HuH-7.5 (cell line): ENCODE measurements at places on chromosomes 1 and 21.

DNA sequence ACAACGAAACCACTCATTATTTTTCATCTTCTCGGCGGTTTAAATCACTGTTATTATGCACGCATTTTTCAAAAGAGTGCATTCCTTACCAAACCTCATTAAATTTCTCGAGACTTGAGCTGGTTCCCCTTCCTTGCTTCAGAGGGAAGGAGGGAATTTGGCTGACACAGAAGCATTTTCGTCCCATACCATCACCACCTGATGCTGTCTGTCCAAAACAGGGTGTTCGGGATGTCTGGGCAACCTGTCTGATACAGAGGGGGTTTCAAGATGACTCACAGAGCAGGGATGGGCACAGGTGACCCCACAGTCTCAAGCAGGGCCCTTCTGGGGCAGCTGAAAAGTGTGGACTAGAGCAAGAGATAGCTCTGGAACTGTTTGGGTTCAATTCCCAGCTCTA, 12.3 kb upstream of the RCC2 start:
- DNase-seq, result no peak

- no peak for DNase-seq
Observed at GRCh38 chr1:162838863-162839262, 22.1 kb downstream of the CCDC190 start.

- no peak for DNase-seq
Observed at GRCh38 chr1:244427647-244428046, 24.1 kb downstream of the ADSS2 start.

- no peak for DNase-seq
Observed at GRCh38 chr1:2085080-2085479, 34.9 kb downstream of the PRKCZ start.

GRCh38 chr1:72846476-72847278, 564.3 kb upstream of the NEGR1 start:
- DNase-seq, result no peak

DNA sequence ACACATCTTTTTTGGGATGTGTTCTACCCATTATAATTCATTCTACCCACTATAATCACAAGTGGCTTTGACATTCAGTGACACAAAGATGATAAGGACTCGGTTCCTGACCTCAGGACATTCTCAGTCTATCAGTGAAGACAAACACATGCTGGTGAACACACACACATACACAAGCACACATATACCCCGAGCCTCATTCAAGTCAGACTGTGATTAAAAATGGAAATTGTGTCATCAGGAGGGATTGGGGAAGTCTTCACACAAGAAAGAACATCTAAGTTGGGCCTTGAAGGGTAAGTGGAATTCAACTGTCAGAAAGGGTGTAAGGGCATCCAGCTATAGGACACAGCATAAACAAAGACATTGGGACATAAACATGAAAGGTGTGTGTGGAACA, 2.6 kb upstream of the LAD1 start:
- no peak for DNase-seq

GRCh38 chr1:11052839-11053757, 6.1 kb upstream of the MASP2 start:
- DNase-seq, result no peak

GRCh38 chr1:55304229-55304740, 89.1 kb upstream of the USP24 start:
- no peak for DNase-seq

- no peak for DNase-seq
Observed at GRCh38 chr21:33940881-33941245, 25.3 kb upstream of the ATP5PO start.

GRCh38 chr1:153095764-153096163, 1.4 kb upstream of the SPRR2E start:
- no peak for DNase-seq

DNA sequence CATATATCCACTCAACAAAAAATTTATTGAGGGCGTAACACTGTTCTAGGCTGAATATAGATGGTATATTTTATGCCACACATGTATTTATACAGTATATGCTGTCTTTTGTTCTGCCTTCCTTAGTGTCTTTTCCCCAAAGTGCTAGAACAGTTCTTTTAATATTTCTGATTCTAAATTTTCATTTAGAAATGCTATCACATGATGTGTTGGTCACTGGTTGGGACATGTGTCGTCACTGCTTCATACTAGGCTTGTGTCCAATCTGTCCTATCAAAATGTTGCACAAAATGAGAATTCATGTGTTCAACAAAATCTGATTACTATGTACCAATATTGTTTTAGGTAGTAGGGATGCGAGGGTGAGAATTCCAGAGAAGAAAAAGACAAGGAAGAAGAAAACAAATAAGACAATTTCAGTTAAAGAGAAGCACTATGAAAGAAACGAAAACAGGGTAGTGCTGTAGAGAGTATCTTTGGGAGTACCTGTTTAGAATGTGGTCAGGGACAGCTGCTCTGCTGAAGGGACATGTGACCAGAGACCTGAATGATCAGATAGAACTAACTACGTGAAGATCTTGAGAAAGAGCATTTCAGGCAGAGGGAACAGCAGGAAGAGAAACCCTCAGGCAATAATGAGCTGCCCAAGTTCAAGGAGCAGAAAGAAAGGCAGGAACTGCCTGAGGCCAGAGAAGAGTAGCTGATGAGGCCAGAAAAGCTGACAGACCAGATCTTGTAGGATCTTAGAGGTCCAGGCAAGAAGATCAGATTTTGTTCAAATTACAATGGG, 1.3 kb downstream of the KMO start:
- no peak for DNase-seq

- no peak for DNase-seq
Observed at GRCh38 chr1:15424146-15424667, 14.0 kb upstream of the CTRC start.

GRCh38 chr1:63330331-63330916, 8.1 kb downstream of the FOXD3 start:
- no peak for DNase-seq

DNA sequence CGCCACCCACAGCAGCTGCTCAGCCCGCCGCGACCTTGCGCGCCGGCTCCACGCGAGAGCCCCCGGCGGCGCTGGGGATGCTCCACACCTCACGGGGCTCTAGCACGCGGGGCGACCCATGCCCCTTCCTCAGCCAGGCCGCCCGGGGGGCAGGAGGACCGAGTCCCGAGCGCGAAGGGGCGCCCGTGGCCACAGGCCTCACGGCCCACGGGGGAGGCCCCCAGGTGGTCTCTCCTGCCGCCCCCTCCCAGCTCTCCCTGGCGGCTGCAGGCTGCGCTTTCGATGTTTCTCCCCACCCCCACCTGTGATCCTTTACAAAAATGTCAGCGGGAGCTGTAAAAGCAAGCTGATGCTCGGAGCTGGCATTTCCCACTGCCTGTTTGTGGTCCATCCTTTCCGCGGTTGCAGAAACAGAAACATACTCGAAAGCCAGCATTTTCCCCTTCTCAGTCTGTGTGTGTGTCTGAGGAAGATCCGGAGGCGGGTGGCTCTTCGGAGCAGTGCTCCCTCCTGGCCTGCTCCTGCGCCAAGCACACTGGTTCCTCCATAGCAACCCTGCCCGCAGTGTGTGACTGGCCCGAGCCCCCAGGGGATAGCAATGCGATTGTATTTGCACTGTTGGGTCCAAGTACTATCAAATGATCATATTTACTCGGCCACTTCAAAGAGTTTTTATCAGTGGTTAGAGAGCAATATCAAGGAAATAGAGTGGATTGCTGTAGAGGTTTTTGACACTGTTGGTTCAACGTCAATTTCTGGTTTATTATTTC, 2.1 kb downstream of the KIF26B start:
- peak; percentile 60 for DNase-seq

- no peak for DNase-seq
Observed at GRCh38 chr1:100791586-100791985, 72.0 kb downstream of the VCAM1 start.

DNA sequence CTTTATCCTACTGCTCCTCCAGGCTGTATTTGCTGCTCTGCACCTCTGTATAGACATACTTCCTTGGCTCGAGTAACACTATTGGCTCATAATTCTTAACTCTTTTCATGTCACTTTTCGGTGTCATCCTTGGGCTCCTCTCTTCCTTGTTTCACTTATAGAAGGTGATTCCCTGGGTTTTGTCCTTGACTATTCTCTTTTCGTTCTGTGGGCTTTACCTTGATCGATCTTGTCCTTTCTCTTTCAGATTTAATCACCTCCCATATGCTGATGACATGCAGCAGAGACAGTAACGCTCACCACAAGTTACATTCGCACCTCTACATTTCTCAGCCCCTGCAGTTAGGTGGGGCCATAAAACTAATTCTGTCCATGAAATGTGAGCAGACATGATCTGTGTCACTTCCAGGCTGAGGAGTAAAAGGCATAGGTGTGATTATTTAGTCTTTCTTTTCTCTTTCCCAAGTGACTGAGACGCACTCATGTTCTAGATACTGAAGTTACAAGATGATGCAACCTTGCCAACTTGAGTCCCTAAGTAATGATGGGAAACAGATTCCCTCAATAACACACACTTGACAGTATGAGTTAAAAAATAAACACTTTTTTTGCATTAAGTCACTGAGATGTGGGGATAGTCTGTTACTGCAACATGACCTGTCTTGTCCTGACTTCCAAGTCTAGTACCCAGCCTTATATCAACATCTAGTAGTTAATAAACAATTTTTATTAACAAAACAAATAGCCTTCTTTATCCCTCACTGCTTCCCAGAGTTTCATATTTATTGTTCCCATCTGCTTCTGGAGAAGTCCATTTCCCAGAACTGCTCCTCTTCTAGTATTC, 49.9 kb upstream of the HAO2 start:
- DNase-seq, result no peak
